Mesenchymal stem cell (in vitro differentiated cells and primary cell): ENCODE measurements at places on chromosomes 6 and 20.
A peak's percentile ranks its signal among the peaks of the same experiment; 100 is the strongest.

DNA sequence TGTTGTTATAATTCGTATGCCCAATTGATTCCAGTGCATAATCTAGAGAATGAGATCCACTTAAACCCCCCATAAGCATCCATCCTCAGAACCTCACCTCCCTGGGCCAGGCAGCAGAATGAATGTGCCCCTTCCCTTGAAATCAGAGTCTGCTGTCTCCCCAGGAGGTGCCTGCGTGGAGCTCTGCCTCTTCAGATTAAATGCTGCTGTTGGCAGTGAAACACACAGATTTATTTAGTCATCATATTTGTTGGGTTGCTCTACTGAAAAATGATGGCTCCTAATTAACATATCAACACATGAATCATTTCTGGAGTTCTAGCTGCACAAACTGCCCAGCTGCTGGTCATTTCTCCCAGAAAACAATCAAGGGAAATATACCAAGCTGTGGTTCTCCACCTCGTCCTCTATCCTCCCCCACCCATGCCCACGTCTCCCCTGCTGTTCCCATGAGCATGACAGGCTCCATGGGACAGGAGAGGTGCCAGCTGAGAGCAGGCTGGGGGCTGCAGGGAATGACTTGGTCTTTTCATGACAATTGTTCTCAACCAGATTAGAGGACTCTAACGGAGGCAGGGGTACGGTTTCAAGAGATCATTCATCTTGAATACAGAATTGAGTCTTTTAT, 633.1 kb downstream of the CDH26 start:
- no peak for DNase-seq
- H3K27ac ChIP-seq, result no peak overlapping the region
- no peak overlapping the region for H3K4me3 ChIP-seq

DNA sequence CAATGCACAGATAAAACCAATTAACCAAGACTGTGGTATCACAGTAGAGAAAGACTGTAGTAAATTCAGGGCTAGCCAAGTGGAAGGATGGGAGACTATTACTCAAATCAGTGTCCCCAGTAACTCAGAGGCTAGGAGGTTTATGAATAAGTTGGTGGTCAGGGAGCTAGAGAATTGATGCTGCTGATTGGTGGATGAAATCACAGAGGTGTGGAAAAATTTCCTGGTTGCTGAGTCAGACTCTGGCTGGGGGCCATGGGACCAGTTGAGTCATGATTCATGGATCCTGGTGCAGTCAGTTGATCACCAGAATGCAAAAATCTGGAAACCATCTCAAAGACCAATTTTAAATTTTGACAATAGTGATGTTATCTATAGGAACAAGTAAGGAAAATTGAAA, 555.9 kb downstream of the C6orf118 start:
- H3K36me3 ChIP-seq, result no peaks in the 10 kb centered on the region
- H3K4me1 ChIP-seq, result no peaks in the 10 kb centered on the region
- no peak overlapping the region for H3K27ac ChIP-seq
- H3K4me3 ChIP-seq, result no peak overlapping the region

- no peak overlapping the region for H3K27ac ChIP-seq
- DNase-seq, result no peak
- peaks cover 3% of the 10 kb centered on the region for H3K4me1 ChIP-seq
Observed at GRCh38 chr6:5061152-5061551, 24.0 kb upstream of the PPP1R3G start.

DNA sequence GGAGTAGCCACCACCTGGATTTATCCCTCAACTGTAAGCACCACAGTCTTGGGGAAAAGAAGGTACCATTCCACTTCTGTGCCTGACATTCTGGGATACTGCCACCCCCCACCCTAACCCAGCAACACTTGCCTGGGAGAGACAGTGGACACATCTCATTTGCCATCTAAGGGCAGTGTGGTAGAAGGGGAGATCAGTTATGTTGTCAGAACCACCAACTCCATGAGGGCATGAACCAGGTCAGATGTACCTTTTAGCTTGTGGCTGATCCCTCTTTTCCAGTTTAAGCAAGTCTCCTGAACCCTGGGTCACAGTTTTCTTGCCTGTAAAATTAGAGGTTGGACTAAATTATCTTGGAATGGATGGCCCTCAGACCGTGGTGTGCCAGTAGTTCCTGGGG, 165.5 kb downstream of the SCP2D1 start:
- H3K27me3 ChIP-seq, result no peaks in the 10 kb centered on the region
- DNase-seq, result no peak
- no peaks in the 10 kb centered on the region for H3K4me1 ChIP-seq
- no peak overlapping the region for H3K4me3 ChIP-seq

DNA sequence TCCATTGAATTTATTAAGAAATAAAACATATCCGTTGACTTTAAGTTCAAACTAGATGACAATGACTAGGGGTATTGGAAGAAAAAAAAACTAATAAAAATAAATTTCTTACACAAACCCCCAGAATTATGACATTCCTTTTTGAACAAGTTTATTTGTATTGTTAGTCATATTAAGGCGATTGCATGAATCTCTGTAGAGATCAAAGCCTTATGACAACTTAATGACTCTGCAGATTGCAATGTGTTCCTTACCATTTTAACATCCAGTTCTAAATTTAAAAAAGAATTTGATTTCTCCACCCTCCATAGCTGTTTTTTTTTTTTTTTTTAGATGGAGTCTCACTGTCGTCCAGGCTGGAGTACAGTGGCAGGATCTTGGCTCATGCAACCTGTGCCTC, 189.8 kb upstream of the CEP162 start:
- no peak overlapping the region for H3K4me3 ChIP-seq
- no peaks in the 10 kb centered on the region for H3K4me1 ChIP-seq
- no peak for DNase-seq
- H3K27me3 ChIP-seq, result peaks cover 26% of the 10 kb centered on the region
- H3K27ac ChIP-seq, result no peak overlapping the region

DNA sequence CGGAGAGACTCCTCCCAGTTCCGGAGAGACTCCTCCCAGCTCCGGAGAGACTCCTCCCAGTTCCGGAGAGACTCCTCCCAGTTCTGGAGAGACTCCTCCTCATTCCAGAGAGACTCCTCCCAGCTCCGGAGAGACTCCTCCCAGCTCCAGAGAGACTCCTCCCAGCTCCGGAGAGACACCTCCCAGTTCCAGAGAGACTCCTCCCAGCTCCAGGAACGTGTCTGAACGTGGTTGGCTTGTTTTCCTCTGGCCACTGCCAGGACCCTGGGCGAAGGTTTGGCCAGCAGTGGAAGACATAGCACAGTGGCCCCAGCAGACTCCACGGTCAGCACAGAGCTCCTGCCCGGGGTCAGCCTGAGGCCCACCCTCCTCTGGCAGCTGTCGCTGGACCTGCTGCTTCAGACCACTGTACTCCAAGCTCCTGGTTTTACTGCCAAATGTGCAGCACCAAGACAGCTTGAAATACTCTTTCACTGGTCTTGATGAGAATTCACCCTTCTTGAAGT, 122.3 kb upstream of the AFDN start:
- H3K36me3 ChIP-seq, result no peaks in the 10 kb centered on the region
- DNase-seq, result no peak
- H3K4me3 ChIP-seq, result no peak overlapping the region
- peaks cover 4% of the 10 kb centered on the region for H3K27me3 ChIP-seq
- no peak overlapping the region for H3K27ac ChIP-seq

GRCh38 chr20:24109537-24109936, 121.0 kb upstream of the GGTLC1 start:
- H3K4me3 ChIP-seq, result no peak overlapping the region
- no peaks in the 10 kb centered on the region for H3K4me1 ChIP-seq
- H3K27me3 ChIP-seq, result no peaks in the 10 kb centered on the region
- H3K27ac ChIP-seq, result no peak overlapping the region

DNA sequence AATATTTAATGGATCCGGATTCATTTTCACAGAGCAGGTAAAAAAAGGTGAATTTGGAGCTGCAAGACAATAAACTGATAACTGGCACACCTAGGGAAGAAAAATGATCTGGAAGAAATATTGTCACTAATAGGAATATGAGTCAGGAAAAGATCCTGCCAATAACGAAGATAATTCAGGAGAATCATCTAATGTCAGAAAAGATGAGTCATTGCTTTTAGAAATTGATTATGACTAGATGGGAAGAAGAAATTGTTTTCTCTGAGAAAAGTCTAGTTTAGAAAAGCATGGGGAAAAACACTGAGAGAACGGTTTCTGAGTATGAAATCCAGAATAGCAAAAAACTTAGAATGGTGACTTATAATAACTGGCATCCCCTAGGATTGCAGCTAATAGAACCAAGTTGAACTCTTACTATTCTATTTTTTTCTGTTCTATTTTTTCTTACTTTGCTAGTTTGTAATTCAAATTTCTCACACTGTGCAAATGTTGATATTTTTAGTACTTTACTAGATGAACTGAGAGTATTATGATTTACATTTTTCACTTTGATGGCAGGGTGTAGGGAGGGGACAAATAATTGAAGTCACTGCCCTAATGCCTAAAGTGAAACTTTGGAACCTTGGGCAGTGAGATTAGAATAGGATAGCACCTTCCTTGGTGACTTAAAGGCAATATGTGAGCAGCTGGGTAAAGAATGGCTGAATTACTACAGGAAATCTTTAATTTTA, 38.2 kb upstream of the SUPT3H start:
- H3K4me1 ChIP-seq, result peaks cover 9% of the 10 kb centered on the region
- no peak overlapping the region for H3K27ac ChIP-seq
- no peak for DNase-seq
- H3K4me3 ChIP-seq, result no peak overlapping the region

GRCh38 chr6:45691426-45691825, 313.7 kb upstream of the SUPT3H start:
- H3K27me3 ChIP-seq, result no peaks in the 10 kb centered on the region
- no peak overlapping the region for H3K4me3 ChIP-seq
- no peaks in the 10 kb centered on the region for H3K36me3 ChIP-seq
- H3K27ac ChIP-seq, result no peak overlapping the region

- DNase-seq, result no peak
- H3K27me3 ChIP-seq, result peaks cover 22% of the 10 kb centered on the region
- no peaks in the 10 kb centered on the region for H3K36me3 ChIP-seq
- H3K4me3 ChIP-seq, result no peak overlapping the region
- peaks cover 2% of the 10 kb centered on the region for H3K4me1 ChIP-seq
- H3K27ac ChIP-seq, result no peak overlapping the region
Observed at GRCh38 chr6:16230953-16231352, 7.4 kb upstream of the GMPR start.

GRCh38 chr6:137291441-137291840, 72.3 kb upstream of the IFNGR1 start:
- DNase-seq, result no peak
- no peaks in the 10 kb centered on the region for H3K27me3 ChIP-seq
- H3K36me3 ChIP-seq, result no peaks in the 10 kb centered on the region
- H3K27ac ChIP-seq, result no peak overlapping the region
- H3K4me1 ChIP-seq, result no peaks in the 10 kb centered on the region

GRCh38 chr6:31156641-31157040, 961 bp downstream of the CCHCR1 start:
- H3K36me3 ChIP-seq, result peaks cover 10% of the 10 kb centered on the region
- peaks cover 19% of the 10 kb centered on the region for H3K4me1 ChIP-seq
- H3K4me3 ChIP-seq, result no peak overlapping the region
- H3K27me3 ChIP-seq, result no peaks in the 10 kb centered on the region
- H3K27ac ChIP-seq, result no peak overlapping the region
- no peak for DNase-seq

DNA sequence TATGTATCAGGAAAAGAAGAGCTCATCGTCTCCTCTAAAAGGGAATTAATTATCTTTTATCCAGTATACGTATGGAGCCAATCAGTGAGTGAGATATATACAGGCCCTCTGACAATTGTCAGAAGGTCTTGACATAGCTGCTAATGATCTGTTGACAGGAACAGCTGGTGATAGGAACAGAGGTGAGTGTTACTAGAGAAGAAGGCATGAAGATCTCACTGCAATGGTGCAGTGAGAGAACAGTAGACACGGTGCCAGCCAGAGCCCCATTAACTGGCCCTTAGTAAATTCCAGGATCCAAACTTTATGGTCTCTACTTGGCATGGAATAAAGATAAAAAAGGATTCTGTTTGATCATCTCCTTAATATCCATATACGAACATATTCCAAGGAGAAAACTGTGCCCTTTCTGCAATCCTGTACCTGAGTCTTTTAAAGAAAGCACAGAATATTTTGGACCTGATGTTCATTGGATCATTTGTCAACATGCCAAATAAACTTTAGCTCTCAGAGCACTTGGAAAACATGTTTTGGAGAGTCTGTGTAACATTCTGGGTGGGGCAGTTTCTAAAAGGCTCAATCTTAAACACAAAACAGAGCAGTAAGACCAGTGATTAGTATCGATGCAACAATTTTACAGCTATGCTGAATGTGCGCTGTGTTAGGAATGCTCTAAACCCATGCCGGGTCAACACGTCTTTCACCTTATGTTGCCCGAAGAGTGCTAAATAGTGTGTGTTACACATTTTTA, 135.8 kb upstream of the CITED2 start:
- no peaks in the 10 kb centered on the region for H3K4me1 ChIP-seq
- H3K27ac ChIP-seq, result no peak overlapping the region
- no peak for DNase-seq

DNA sequence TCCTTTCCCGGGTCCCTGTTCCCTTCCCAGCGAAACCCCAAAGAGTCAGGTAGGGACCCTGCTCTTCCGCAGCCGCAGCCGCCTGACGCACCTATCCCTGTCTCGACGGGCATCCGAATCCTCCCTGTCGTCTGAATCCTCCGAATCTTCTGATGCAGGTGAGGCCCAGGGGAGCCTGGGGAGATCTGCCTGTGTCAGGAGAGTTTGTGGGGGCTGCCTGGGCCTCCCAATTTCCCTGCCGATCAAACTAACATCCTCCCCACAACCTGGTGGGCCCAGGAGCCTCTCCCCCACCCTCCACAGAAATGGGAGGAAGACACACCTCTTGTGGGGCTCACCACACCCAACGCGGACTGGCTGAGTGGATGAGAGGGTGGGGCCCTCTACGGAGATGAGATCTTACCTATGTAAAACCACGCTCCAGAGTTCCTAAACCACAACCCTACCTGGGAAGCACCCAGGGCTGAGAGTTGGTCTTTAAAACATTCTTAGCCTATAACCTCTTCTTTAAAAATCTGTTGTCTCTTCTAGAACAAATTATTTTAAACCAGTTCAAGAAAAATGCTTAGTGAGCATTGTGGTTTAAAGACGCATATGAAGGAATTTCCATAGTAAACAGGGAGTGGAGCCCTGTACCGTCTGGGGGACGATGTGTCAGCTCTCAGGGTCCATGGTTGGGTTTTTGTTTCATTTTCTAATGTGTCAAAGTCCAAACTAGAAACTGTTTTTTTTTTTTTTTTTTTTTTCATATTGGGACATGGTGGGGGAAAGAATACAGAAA, 1.7 kb downstream of the CDC25B start:
- H3K27ac ChIP-seq, result no peak overlapping the region
- DNase-seq, result peak; percentile 80
- H3K27me3 ChIP-seq, result no peaks in the 10 kb centered on the region
- peaks cover 39% of the 10 kb centered on the region for H3K36me3 ChIP-seq
- H3K4me1 ChIP-seq, result peaks cover 37% of the 10 kb centered on the region

GRCh38 chr6:137148306-137149034, 25.0 kb downstream of the IL22RA2 start:
- no peaks in the 10 kb centered on the region for H3K36me3 ChIP-seq
- DNase-seq, result peak; percentile 57
- no peak overlapping the region for H3K4me3 ChIP-seq
- no peaks in the 10 kb centered on the region for H3K4me1 ChIP-seq
- H3K27me3 ChIP-seq, result no peaks in the 10 kb centered on the region

- H3K36me3 ChIP-seq, result no peaks in the 10 kb centered on the region
- H3K27me3 ChIP-seq, result peaks cover 26% of the 10 kb centered on the region
- H3K27ac ChIP-seq, result no peak overlapping the region
- no peak overlapping the region for H3K4me3 ChIP-seq
Observed at GRCh38 chr20:39111359-39112177, 149.4 kb downstream of the DHX35 start.
